Activated T-helper 1 cell treated with anti-CD3 and anti-CD28 coated beads, Interleukin-2, amount 50 U/mL, for 16 hours (primary cell): ENCODE measurements at places on chromosomes 4 and X.

- no peak for DNase-seq
These were observed 109.4 kb upstream of the FAM9C start for GRCh38 chrX:13153796-13154195.

DNA sequence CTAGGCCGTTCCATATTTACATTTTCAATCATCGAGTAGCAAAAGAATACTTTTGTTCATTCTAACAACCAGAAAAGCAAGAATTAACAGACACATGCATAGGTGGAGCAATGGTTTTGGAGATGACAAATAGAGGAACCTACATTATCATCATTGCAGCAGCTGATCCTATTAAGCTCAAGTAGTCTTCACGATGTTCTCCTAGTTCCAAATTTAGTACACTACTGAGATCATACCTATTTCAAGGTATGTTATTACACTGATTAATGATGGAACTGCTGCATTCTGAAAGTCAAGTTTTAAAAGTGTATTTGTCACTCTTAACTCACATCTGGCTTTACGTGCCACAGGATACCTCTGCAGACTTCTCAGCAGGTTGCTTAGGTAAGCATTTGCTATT lies 87.4 kb downstream of the ADGRA3 start:
- DNase-seq, result no peak

DNA sequence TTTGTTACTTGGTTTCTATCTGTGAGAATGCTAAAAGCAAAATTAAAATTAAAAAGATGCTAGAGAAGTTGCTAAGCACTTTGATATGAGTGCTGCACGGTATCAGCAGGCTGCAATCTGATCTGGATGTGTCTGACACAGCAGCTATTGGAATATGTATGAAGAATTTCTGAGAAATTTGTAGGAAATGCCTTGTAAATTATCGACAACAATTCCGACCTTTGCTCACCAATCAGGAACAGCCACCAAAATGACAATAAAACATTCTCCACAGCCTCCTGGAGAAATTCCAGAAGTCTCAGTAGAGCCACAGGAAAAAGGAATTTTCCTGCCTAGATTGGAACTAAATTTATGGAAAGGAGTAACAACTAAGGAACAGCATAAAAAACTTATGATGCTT lies 82.5 kb downstream of the TIGD2 start:
- DNase-seq, result no peak

DNA sequence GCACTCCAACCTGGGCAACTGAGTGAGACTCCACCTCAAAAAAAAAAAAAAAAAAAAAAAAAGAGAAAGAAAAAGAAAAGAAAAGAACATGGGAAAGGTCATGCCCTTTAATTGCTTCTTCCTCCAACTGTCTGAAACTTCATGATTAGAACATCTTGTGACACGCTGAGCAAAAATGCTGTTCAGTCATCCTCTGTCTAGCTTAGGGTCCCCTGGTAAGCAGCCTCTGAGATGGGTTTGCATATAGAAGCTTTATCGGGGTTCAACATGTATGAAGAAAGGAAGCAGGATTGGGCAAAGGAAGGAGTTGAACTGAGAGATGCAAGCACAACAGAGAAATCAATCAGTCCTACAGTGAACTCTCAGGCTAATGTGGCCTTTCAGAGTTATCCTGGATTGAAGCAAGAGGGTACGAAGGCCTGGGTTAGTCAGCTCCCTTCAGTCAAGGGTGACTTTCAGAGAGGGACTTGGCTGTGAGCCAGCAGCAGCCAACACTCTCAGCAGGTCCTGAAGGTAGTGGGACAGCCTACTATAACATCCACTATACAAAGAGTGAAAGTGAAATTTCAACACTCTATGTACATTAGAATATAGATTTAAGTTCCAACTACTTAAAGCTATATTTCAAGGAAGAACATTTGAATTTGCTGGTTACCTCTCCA lies 11.4 kb downstream of the MAOB start:
- DNase-seq, result no peak

GRCh38 chr4:42914937-42915336 lies 22.4 kb downstream of the GRXCR1 start:
- no peak for DNase-seq

- no peak for DNase-seq
These were observed 45.8 kb upstream of the IL21 start for GRCh38 chr4:122666527-122667245.

DNA sequence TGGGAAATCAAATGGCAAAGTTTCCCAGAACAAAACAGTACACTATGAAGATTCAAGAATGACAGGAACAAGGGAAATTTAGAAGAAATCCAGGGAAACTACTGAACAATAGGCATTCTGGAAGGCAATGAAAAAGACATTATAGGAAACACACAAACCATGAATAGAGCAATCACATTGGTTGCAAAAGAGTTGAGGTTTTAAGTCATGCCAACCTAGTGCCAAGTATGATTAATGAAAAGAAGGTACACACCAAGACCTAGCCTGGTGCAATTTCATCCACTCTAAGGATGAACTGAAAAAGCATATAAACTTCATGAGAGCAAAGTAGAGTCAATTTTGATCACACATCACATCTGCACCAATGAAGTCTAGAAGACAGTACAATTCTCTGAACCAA lies 326.9 kb downstream of the PDHA2 start:
- DNase-seq, result no peak

- no peak for DNase-seq
These were observed 674 bp downstream of the SH3D19 start for GRCh38 chr4:151324752-151325110.

GRCh38 chr4:149248191-149248764 lies 567.4 kb downstream of the IQCM start:
- DNase-seq, result no peak

DNA sequence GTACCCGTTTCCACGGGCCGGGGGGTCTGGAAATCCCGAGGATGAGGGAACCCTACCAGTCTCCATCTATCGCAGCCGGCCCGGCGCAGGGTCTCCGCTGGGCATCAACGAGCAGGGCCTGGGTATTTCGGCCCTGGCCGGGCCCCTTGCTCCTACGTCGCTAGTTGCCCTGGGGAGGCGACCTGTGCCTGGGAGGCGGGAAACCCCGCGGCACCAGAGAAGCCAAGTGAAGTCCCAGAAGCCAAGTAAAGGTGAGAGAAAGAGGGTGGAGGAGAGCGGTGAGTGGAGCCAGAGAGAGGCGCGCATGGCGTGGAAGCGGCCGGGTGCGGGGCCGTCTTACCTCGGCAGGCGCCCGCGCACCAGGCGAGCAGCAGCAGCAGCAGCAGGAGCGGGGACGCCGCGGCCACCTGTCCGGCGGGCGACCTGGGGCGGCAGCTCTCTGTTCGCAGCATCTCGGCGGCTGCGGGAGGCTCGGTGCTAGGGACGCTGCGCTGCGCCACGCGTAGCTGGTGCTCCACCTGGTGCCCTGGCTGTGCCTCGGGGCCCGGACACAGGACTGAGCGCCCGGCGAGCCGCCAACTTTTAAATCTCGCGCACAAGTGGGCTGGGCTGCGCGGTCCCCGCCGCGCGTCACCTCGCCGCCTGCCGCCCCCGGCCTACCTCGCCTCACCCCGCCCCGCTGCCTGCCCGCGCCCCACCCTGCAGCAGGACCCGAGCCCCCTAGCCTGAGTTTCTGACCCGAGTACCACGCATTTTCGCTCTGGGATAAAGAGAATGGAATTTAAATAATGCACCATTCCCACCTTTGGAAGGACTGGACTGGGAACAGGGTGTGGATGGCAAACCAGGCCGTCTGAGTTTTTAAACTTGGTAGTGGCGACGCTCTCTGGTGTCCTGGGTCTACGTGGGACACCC lies at the start of gene NMU:
NMU (minus strand) TSS at position 558 of the 915 bp plus-strand sequence; CDS start at position 452, 106 bp downstream.
- no peak for DNase-seq

GRCh38 chr4:126705266-126705665 lies 927.5 kb upstream of the INTU start:
- DNase-seq, result no peak

DNA sequence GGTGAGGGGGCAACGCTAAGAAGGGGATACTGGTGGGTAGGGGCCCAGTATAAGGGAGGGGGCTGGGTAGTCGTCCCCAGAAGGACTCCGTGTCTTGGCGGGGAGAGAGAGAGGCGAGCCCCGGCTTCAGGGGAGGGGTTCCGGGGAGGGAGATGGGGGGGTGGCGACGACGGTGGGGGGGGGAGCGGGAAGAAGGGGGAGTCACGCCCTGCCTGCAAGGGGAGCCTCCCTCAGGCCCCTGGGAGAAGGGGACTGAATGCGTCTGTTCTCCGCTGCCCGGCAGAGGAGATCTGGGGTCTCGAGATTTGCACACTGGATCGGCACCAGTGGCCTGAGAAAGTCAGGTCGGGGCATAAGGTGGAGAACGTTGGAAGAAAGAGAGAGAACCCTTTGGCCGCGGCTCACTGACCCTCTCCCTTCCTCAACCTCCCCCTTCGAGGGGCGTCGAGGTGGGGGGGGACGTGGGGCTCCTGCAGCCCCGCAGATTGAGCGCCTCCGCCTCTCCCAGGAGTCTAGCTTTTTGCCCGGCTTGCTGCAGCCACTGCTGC lies 609 bp upstream of the BCORL1 start:
- DNase-seq, result no peak

DNA sequence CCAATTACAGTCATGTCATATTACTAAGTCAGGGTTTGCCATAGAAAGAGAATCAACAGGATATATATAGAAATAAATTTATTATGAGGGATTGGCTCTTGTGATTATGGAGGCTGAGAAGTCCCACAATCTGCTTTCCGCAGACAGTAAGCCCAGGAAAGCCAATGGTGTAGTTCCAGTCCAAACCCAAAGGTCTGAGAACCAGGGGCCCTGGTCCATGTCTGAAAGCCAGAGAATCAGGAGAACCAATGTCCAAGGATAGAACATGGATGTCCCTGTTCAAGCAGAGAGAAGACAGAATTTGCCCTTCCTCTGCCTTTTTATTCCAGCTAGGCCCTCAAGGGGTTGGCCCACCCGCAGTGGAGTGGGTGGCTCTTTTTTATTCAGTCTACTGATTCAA lies 25.6 kb downstream of the FABP2 start:
- no peak for DNase-seq

GRCh38 chr4:100168521-100168920 lies 21.7 kb downstream of the DDIT4L start:
- no peak for DNase-seq

GRCh38 chrX:47174376-47174775 lies 19.3 kb upstream of the UBA1 start:
- DNase-seq, result no peak

- DNase-seq, result no peak
These were observed 37.1 kb downstream of the TMEM150C start for GRCh38 chr4:82524570-82525152.

DNA sequence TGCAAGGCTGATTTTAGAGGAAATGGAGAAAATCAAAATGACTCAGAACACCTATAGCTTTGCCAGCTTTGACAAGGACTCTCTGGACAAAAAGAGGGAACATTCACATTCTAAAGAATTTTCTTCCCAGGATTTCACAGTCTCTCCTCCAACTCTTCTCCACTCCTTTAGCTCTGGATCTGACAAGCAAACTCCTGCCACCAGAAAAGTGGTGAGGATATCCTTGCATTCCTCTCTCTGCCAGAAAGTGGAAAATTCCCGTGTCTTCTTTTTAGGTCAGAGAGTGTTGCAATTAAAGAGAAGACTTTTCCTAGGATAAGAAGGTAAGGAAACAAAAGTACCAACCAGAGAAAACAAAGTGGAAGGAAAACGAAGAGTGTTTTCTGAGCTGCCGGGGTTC lies 16.1 kb upstream of the PDGFRA start:
- no peak for DNase-seq

GRCh38 chrX:96407501-96407900 lies 277.1 kb upstream of the DIAPH2 start:
- no peak for DNase-seq

- DNase-seq, result no peak
These were observed 15.4 kb upstream of the NFXL1 start for GRCh38 chr4:47929682-47930201.

DNA sequence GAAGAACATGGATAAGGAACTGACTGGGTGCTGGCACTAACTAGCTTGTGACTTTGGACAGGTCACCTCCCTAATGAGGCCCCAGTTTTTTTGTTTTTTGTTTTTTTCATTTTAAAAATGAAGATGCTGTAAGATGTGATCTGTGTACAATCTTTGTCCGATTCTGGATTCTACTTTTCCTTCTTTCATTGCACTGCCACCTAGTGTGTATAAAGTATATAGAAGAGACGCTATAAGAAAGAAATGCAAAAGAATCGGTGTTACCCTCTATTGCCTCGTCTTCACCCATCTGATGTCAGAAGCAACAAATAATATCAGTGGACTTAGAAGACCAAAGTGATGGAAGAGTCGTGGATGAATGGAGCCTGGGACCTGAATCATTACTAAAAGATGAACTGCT lies 58.6 kb upstream of the P2RY10 start:
- no peak for DNase-seq

- DNase-seq, result no peak
These were observed 61.8 kb upstream of the CITED1 start for GRCh38 chrX:72367516-72367915.

GRCh38 chr4:148680884-148681283 lies 238.7 kb upstream of the NR3C2 start:
- DNase-seq, result no peak

DNA sequence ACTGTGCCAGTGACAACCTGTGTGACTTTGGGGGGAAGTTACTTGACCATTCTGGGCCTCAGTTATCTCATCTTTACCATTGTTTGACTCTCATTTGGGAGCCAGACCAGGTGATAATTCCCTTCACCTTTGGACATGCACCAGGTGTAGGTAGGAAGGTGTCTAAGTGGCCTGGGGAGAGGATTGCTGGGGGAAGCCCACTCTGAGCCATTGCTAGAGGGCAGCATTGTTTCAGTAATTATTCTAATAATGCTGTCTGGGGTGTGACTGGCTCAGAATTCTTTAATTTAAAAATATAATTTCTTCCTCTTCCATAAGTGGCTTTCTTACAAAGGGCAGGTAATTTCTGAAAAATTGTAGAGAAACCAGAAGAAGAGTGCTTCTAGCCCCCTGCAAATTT lies 104.3 kb downstream of the RTL9 start:
- DNase-seq, result no peak

DNA sequence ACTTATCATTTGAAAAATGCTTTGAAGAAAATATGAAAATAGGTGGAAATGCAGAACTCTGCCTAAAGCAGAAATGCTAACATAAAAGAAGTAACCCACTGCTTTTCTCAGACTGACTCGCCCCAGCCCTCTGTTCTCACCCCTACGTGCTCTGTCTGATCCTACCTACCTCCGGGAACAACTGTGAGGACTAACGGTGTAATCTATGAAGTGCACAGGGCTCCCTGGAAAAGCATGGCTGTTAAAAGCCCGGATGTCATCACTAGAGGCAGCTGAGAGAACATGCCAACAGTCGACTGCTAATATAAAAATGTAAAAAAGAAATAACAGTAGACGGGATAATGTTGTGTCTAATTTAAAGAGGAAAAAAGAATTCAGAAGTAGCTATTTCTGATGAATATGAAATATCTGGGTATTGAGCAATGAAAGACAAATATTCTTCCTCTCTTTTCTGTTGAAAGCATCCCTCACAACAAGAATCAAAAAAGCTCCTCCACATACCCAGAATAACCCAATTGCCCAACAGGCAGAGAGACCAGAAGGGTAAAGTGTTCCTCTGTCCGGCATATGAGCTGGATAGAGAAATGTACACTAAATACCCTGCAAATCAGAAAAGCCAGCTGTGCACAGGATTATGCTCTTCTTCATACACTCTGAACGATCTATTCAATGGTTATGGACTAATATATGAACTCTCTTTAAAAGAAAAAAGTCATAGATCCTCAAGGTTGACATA lies 130.7 kb downstream of the TSPAN5 start:
- no peak for DNase-seq
